Left lobe of liver (tissue), 2 donors: ENCODE measurements at places on chromosomes 3 and 15.

GRCh38 chr15:56798639-56799038 is 65.3 kb upstream of the ZNF280D start:
- no peak for DNase-seq

DNA sequence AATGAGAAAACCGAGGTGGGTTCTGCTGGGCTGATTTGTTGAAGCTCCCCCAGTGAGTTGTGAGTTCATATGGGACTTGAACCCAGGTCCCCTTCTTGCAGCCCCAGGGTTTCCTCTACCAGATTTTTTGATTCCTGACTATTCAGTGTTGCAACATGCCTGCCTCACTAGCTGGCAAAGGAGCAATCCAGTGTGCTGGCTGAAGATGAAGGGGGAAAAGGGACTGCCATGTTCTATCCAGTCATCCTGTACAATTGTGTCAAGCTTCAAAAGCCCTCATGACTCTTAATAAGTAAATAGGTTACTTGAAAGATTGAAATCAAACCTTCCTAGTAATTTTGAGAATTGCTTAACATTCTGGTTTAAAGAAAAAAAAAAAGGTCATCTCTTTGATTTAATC is 211.5 kb upstream of the TP63 start:
- no peak for DNase-seq

DNA sequence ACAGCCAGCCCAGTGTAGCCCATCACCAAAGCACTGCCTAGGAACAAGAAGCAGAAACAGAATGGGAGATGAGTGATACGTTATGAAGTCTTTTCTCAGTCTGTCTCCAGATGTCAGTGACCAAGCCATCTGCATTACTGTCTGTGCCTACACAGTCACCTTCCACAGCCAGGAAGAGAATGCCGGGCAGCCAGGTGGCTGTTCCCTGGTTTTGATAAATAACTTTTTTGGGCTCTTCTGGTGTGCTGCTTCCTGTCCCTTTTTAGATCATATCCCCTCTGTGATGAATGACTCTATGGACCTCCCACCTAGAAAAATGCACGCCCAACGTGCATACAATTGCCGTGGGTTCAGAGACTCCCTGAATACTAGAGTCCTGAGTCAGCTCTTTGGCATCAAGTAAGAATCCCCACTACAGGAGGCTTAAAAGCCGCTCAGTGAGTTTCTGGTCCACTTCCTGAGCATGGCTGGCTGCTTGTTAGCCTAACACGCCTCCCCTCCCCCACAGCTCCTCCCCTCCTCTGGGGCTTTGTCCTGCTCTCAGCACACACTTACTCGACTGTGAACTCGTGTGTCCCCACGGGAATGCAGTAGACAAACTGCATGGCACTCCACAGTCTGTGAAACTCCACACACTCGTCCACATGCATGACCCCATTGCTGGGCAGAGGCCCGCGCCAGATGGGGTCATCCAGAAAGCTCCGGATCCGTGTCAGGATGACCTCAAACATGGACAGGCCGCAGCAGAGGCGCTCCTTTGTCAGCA is 34.7 kb downstream of the NIPA2 start:
- no peak for DNase-seq

DNA sequence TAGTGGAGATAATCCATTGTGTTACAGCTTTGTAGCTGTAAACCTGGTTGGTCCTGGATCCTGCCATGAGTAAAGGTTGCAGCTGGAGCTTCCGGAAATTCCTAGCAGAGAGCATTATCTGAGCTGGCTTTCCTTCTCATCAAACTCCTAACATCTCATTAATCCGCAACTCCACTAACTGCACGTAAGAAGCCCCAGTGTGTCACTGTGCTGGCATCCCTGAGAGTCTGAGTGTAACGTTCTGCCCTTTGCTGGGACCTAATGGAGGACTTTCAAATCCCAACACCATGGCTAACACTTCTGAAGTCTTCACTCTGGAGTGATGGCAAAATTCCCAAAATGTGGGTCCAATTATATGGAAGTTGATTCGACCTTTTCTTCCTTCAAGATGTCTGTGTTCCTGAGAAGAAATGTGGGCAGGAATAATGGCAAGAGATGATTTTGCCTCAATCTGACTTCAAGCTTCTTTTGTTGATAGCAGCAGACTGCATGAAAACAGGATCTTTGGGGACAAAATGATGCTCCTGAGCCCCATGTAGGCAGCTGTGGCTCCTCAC is 9.6 kb upstream of the TRPM1 start:
- no peak for DNase-seq

- DNase-seq: no peak
These were observed 507 bp downstream of the SLC12A6 start for GRCh38 chr15:34336991-34337556.

DNA sequence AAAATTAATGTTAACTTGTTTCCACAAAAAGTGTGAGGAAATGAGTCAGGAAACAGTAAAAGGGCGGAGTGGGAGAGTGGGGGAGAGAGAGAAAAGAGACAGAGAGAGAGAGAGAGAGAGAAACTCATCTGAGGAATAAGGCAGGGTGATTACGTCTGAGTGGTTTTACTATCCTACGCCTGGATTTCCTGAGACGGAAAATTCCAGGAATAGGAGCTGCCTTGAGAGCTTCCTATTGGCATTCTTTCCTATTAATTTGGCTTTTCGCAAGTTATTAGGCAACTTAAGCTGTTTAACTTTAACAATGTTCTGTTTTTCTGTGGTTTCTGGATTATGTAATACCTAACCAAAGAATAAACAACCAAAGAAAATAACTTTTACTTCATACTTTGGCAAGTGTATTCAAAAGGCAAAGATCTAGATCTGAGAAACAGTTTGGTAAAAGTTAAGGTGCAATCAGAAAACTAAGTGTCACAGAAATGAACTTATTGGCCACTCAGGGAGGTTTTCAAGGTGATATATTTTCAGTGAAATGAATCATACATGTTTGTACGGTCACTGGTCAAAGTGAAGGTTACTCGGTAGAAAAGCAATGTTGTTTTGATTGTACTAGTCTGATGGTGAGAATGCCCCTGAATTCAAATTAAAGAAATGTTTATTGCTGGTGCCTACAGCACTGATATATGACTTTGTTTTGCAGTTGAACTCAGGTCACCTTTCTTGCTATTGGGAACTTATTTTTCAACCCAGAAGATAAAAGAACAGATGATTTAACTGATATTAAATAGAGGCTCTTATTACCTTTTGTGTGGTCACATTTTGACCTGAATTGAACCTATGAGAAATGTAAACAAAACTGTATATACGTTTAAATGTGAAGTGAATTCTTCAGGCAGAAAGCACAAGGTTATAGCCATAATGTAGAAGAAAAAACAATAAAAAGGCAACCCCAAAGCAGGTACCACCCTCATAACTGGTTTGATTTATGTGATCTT is 39.9 kb upstream of the TNFSF10 start:
- no peak for DNase-seq
